ENCODE measurements at places on chromosomes 7 and 10.

GRCh38 chr7:150511048-150511447 lies 3.6 kb upstream of the GIMAP7 start:
- DNase-seq, result no peak

DNA sequence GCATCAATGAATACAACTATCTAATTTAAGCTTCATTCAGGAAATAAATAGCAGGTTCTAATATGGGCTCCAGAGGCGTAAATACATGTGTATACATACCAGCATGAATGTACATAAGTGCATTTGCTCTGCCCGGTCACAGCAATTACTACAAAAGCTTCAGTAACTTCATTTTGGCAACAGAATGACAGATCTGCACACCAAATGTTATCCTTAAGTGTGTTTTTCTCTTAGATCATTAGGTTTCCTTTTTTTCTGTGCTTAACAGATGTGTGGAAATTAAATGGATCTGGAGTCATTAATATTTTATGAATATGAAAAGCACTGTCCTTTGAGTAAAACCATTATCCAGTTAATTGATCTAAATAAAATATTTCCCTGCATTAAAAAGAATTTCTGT lies 159.0 kb upstream of the MEOX2 start:
- DNase-seq, result no peak

DNA sequence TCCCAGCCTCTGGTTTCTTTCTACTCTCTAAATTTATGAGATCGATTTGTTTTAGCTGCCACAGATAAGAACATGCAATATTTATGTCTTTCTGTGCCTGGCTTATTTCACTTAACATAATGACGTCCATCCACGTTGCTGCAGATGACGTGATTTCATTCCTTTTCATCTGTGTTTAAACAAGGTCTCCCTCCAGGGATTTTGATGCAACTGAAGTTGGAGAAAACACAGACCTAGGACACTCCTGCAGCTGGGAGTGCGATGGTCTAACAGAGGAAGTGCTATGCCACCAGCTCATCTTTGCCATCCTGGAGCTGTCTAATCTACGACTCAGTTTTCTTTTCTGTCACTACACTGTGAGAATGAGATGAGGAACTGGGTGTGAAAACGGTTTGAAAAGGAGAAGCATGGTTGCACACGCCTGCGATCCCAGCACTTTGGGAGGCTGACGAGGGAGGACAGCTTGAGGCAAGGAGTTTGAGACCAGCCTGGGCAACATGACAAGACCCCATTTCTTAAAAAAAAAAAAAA lies 1.5 kb upstream of the KCTD7 start:
- no peak for DNase-seq

DNA sequence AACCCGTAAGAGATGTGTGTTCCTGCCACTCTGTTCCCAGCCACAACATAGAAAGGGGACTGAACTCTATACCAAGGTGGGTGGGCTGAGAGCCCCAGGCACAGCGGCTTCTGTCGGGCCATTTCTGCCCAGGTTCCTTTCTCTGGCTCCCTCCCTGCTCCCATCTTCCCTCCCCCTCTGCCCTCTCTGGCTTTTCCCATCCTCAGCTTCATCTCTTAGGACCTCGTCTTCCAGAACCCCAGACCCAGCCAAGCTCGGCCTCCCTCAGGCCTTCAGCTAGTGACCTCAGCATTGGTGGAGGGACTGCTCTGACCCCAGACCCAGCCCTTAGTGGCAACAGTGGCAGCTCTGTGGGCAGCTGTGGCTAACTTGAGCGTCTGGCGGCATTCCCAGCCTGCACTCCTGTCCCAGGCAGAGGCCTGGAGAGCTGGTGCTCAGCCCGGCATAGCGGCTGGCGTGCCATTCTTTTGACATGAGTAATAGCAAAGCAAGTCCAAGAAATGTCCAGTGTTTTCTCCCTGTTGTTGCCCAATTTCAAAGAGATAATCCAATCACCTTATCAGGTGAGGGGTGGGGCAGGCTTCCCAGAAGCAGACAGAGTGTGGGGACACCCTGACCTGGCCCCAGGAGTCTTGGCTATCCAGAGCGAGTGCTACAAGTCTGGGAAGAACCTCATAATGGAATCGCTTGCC lies 15.9 kb downstream of the PTPRE start:
- DNase-seq, result peak; percentile 39

DNA sequence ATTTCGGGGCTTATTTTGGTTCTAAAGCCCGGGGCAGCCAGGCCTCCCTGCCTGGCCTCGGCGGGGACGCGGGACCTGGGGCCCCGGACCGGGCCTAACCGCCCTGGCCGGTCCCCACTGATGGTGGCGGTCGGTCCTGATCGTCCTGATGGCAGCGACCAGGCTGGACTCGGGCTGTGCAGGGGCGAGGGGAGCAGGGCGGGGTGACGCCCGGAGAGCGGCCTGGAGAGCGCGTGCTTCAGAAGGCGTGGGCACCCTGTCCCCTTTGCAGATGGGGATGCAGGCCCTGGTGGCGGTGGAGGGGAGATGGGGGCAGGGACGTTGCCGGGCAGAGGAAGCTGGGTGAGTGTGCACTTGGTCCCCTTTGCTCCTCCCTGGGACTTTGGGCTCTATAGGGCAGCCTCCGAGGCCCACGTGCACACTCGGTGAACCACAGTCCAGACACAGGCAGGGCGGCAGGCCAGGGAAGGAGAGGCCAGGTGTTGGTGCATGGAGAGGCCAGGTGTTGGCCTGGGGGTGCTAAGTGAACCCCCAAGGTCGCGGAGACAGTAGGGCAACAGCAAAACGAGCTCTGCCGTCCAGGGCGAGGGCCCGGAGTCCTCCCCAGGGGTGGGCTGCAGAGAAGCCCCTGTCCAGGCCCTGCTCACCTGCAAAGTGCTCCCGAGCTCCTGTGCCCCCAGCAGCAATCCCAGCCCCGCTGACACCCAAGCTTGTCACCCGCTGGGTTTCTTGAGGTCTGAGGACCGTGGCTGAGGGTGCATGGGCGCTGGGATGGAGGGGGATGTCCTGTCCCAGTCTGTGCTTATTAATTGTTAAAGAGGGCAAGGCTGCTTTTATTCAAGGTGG lies 42.4 kb upstream of the FAM20C start:
- DNase-seq, result peak; percentile 47

DNA sequence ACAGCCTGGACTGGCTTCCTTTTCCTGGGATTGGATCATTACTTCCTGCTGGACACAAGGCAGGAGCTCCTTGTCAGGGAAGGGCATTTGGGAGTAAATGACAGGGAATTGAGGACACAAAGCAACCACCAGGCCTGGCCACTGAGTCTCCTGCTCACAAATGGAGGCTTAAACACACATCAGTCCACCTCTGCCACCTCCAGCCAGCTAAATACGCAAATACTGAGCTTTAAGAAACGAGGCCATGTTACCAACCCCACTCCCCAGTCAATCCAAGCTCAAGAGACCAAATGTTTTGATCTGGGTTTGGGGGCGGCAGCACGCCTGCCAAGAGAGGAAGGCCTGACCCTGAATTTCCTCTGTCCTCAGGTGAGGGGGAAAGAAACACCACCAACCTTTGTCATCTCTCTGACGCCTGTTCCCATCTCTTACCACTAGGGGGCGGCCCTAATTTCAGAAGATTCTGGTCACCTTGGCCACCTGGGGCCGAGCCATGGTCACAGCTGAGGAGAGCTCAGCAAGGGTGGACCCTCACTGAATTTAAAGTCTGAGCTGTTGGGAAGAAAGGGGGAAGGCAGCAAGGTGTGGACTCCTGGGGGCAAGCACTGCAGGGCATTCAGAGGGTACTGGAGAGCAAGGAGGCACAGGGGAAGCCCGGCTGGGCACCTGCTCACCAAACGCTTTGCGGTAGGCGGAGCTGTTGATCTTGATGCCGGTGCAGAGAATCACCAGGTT lies 16.5 kb downstream of the AIFM2 start:
- peak; percentile 67 for DNase-seq

- DNase-seq, result no peak
Observed at GRCh38 chr7:107564553-107565298, 955 bp downstream of the DUS4L start.

DNA sequence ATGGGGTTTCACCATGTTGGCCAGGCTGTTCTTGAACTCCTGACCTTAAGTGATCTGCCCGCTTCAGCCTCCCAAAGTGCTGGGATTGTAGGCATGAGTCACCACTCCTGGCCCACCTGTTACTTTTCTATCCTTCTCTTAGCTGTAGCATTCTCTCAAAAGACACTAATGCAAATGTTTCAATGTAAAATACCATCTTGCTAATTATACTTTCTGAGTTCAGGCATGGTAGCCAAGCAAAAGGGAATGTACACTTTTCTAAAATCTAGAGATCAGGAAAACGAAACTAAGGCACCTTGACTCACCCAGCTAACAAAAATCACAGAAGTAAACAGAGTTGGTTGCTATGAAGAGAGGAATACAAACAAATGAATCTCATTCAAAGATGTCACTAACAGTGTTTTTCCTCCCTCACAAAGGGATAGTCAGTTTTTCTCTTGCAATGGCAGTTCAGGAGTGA lies 401.0 kb upstream of the NRP1 start:
- no peak for DNase-seq

DNA sequence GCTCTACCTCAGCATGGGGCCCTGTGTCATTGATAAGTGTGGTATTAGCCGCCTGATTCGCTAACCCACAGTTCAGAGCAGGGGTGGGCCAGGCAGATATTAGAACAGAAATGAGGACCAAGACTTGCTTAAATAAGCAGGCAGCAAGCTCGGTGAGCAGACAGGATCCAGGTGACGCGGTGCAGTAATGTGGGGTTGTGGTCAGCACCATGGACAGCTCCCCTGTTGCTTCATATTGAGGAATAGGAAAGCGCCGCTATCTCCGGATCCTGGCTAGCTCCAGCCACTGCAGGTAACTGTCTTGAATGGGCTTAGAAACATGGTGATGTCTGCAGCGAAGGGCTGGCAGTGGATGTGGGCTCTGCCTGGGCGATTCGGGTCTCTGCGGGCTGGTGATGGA lies 51.3 kb upstream of the GPR26 start:
- DNase-seq, result peak; percentile 69

DNA sequence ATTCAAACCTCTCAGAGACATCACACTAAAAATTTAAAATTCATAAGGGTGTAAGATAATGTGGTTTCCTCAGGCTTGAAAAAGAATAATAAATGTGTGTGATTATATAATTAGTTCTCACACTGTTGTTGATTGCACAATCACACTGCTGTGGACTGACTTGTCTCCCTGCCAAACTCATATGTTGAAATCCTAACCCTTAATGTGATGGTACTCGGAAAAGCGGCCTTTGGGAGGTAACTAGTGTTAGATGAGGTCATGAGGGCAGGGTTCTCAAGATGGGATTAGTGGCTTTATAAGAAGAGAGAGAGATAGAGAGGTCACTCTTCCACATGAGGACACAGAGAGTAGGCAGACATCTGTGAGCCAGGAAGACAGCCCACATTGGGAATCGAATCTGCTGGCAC lies 128.5 kb upstream of the COL1A2 start:
- no peak for DNase-seq

Measured in body of pancreas (tissue), 4 donors.